ENCODE measurements at places on chromosomes 2 and 18.
A peak's percentile ranks its signal among the peaks of the same experiment; 100 is the strongest.

DNA sequence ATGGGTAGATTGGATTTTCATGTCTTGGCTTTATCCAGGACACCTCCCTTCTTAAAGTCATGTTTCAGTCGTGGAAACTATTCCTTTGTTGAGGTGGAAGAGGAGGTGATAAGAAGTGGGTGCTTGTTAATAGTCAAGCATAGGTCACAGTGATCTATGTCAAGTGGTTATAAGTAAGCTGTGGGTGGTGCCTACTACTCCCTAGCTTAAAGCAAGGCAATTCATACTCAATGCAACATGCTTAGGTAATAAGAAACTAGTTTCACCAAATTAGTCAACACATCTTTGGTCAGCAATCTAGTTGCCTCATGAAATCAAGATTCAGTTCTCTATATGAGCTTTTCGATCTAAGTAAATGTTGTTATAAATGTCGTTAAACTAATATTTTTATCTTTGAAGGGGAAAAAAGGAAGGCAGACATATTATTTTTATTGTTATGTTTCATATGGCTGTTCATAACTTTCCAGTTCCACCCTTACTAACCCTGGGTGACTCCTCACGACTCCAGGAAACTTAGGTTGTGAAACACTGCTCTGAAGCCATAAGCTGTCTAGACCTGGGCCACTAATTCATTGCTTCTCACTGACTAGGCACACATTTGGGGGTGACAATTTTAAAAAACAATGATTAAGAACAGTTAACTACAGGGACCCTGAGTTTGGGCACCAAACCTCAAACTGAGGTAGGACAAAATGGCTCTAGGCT lies 5.8 kb upstream of the ABCB11 start:
- DNase-seq: no peak

DNA sequence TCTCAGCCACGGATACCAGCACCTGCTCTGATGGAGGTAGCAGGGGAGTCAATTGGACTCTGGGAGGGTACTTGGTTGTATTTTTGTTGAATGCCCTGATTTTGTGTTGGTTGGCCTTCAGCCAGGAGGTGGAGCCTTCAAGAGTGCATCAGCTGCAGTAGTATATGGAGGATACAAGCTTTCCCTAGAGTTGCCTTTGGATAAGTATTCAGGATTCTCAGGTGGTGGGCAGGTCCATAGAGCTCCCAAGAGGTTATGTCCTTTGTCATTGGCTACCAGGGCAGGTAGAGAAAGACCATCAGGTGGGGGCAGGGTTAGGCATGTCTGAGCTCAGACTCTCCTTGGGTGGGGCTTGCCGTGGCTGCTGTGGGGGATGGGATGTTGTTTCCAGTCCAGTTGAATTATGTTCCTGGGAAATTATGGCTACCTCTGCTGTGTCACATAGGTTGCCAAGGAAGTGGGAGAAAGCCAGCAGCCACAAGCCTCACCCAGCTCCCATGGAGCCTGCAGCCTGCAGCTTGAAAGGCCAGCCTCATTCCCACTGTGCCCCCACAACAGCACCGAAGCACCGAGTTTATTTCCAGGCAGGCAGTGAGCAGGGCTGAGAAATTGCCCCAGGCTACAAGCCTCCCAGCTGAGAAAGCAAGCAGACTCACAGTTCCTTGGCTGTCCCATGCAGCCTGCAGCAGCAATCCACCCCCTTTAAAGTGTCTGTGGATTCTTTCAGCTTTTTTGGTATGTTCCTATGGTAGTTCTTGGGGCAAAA lies 38.6 kb upstream of the CHST9 start:
- DNase-seq: no peak

- DNase-seq: peak; percentile 26
Observed at GRCh38 chr2:190088917-190089316, 26.4 kb upstream of the MSTN start.

- DNase-seq: no peak
Observed at GRCh38 chr18:9586814-9587213, 27.5 kb downstream of the PPP4R1 start.

DNA sequence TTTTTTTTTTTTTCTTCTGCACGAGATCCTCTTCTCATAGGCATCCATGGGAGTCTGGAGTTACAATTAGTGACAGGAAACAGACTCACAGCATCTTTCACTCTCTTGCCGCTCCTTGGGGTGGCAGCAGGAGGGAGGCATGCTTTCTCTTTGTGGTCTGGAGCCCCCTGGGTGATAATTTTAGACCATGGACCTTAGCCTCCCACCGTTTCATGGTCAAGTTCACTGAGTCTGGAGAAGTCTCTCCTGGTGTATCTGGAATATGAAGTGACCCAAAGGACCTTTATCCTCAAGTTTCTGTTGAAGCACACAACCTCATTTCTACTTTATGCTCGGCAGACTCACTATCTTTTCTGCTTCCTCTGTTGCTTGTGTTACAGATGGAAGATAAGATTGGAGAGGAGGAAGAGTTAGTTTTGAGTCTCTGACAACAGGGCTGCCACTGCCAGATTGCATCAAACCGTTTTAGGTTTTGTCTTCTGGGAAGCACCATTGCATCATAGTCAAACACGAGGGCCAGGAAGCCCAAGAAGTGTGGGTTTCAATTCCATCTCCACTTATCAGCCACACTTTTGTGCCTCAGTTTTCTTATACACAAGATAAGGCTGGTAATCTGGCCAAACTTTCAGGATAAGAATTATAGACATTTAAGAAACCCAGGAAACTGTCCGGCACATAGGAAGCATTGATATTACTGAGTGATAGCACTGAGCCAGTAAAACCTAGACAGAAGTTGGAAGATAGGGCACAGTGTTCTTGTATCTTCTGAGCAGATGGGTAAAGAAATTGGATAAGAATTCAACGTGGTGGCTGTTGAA lies 62.3 kb downstream of the ADCYAP1 start:
- DNase-seq: no peak

- peak; percentile 17 for DNase-seq
Observed at GRCh38 chr2:122191331-122191730, 435.9 kb downstream of the TSN start.

DNA sequence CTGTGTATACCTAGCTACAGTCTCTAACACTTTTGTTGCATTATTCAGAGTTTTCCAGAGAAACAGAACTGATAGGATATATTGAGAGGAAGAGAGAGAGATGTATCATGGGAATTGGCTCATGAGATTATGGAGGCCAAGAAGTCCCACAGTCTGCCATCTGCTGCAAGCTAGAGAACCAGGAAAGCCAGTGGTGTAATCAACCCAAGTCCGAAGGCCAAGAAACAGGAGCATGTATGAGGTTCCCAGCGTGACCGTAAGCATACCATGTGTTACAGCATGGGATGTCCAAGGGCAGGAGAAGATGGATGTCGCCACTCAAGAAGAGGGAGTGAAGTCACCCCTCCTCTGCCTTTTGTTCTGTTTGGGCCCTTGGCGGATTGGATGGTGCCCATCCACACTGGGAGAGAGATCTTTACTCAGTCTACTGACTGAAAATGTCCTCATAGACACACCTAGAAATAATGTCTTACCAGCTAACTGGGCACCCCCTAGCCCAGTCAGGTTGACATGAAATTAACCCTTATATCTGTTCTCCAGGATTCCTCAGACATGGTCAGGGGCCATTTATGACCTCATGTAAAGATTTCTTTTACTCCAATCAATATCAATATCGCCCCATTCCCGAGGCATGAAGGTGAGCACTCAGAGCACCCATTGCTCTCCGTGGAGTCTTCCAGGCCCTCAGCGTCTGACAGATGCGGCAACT lies 179.6 kb downstream of the CTIF start:
- no peak for DNase-seq

DNA sequence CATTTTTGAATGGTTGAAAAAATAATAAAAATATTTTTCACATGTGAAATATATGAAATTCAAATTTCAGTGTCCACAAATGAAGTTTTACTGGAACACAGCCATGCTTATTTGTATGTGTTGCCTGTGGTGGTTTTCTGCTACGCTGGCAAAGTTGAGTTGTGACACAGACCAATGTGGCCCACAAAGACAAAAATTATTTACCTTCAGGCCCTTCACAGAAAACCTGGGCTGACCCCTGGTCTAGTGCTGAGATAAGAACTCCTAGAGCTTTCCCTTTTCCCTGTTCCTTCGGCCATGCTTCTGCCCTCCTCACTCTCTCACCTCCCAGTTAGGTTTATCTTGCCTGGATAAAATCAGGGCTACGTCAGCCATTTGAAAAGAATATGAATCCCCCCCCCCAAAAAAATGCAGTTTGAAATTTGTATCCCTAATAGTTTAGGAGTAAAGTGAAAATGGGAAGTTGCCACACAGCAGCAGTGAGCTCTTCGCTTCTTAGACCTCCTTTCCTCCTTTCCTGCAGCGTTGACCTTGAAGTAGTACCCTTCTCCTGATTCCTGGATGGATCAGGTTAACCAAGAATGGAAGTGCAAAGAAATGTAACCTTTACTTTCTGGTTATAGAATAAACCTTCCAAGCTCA lies 91.0 kb downstream of the LIMS1 start:
- no peak for DNase-seq

- no peak for DNase-seq
Observed at GRCh38 chr18:9707381-9708056, 582 bp upstream of the RAB31 start.

DNA sequence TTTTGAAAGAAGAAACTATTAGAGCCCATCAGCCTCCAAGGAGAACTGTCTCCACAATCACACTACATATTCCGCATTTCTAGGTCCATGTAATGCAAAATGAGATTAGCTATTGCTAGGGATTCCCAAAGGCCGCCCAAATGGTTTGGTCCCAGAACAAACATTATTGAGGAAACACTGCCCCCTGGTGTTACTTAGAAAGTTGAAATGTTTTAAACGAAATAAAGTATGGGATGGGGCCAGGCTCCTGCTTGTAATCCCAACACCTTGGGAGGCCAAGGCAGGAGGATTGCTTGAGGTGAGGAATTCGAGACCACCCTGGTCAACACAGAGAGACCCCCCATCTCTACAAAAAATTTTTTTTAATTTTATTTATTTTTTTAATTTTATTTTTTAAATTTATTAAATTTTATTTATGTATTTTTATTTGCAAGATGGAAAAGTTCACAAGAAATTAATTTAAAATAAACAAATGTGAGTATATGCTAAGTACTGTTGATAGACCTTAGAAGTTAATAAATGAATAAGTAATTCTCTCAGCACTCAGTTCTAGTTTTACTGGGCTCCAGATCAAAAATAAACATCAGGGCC lies 5.5 kb downstream of the NHEJ1 start:
- DNase-seq: peak; percentile 67

DNA sequence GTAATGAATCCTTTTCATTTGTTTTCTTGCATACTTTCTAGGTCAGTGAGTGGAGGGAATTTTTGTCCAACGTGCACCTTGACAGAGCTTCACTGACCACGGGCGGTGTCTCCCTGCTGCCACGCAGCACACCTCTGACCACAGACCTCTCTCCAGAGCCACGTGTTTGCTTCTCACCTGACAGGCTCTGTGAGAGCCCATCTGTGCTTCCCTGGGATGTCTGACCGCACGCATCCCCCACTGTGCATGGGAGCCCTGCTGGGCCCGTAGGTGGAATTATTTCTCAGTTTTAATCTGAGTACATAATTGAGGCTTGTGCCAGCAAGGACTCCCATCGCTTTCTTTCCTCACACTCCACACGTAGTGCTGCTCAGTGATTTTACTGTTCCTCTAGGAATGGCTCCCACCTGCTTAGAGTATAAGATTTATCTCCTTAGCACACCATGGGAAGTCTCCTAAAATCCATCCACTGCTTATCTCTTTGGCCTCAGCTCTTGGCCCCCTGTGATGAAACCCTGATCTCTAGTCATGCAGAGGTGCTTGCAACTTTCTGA lies 482.6 kb downstream of the TSN start:
- no peak for DNase-seq

DNA sequence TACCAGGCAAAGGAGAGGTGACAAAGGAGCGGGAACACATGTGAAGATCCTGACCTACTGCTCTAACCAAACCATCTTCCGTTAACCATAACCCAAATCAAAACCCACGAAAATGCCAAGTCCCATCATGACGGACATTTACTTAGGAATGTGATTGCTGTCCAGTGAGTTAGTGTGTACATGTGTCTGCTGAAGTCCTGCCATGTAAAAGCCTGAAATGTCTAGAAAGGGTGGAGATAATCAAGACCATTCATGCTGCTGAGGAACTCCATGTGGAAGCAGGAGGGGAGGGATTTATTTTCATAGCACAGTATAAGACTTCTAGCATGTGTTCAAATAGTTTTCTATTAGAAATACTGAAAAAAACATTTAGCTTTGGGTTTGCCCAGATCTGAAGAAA lies 137.0 kb upstream of the BOD1L2 start:
- no peak for DNase-seq

- DNase-seq: no peak
Observed at GRCh38 chr2:240106765-240107476, 29.2 kb downstream of the COPS9 start.

DNA sequence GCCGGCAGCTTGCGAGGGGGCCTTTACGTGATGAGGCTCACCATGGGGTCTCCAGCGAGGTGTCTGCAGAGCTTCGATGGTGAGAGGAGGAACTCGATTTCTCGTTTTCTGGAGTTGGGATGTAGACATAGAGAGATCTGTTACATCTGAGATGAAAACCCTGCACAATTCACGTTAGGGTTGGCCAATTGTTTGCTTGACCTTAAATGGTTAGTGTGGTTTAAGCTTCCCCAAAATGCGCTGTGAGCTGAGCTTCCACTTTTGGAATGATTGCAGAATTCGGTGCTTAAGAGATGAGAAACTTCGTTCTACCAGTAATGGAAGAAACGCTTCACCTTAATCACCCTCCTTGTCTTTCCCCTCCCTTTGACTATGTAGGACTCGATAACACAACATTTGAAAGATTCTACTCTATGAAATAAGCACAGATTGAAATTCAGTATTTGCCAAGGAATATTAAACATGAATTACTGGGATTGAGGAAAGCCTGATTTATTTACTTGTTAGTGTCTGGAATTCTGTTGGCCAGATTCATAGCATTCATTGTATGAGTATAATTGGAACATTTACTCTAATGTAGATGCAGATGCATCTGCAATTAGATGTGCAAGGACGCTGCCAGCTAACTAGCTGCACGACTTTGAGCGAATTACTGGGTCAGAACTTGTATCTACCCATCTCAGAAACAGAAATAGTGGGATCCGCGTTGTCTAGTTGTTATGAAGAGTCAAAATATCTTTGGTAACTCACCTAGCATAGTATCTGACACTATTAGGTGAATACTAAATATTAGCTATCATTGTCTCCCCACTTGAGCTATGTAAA lies 1.6 kb upstream of the KLF7 start:
- DNase-seq: no peak

DNA sequence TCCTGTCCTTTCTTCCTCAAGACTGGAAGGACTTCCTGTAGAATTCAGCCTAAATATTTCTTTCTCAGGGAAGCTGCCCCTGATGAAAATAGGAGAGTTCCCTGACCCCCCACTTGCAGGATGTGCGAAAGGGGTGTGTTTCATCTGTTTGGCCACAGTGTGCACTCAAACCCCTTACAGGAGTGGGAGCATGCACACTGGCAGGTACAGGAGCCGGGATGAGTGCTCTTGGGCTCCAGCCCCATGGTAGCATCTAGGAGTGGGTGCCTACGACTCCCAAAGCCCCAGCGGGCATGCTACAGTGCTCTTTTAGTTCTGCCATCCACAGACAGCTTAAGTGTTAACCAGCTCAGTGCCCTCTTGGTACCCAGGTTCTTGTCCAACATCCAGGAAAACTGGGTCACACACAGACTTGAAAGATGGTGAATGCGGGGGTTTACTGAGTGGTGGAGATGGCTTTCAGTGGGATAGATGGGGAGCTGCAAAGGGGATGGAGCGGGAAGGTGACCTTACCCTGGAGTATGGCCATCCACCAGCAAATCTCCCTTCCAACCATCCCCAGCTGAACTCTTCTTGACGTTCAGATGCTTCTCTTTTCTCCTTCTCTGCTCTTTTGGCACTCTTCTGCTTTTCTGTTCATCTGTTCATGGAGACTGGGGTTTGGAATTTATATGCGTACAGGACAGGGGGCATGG lies 295.0 kb upstream of the NCKAP5 start:
- no peak for DNase-seq

- DNase-seq: no peak
Observed at GRCh38 chr2:53994818-53995808, 24.3 kb upstream of the PSME4 start.
